ENCODE measurements at places on chromosomes 5 and 9.

- no peak for DNase-seq
Observed at GRCh38 chr9:133948561-133949485, 43.3 kb downstream of the VAV2 start.

DNA sequence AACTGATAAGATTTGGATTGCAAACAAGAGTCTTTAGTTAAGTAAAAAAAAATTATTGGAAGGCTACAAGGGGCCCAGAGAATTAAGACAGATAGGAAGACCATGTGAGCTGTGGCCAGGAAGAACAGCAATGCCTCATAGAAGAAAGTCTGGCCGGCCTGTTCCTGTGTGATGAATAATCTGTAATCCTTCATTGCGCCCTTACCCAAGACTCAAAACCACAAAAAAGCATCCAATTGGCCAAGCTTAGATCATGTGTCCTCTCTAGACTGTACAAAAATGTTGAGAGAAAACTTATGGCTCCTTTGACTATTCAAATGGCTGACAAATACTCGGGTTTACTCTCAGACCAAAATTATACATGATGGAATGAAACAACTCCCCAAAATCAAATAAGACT, 1383.5 kb downstream of the PTPRD start:
- DNase-seq: no peak

DNA sequence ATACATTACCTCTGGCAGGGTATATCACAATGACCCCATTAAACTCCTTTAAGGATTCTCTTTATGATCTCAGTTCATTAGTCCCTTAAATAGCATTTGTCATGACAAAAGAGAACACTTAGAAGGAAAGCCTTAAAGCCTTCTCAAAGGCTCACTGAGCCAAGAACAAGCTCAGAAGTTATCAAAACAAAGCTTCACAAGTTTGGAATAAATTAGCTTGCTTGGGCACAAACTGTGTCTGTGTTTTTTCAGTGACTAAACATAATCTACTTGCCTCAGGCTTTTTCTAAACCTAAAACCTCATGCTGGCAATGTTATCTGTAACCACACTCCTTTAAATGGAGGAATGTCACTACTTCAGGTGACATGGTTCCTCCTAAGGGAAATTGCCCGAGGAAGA, 1114.9 kb upstream of the C9orf72 start:
- no peak for DNase-seq

GRCh38 chr5:94470802-94471201, 147.6 kb downstream of the KIAA0825 start:
- no peak for DNase-seq

DNA sequence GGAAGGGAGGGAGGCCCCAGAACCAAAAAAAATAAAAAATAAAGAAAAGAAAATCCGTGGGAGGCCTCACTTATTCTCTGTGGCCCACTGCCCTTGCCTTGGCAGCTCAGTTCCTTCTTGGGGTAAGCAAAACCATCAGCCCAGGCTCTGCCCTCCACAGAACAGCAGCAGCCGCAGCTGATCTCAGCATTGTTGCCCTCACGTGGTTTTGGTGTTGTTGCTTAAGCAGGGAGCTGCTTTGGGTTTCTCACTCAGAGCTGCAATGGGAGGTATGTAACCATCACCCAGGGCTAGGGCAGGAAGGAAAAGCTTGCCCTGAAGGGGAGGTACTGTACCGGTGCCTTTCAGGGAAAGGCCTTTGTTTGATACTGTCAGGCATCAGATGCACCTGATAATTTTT, 374.7 kb upstream of the WWC1 start:
- DNase-seq: no peak

GRCh38 chr5:113552137-113552536, 38.6 kb downstream of the YTHDC2 start:
- no peak for DNase-seq

GRCh38 chr5:132777209-132778069, at the start of gene SEPTIN8:
TSS of gene SEPTIN8 (minus strand) at chr5:132777239. CDS start at chr5:132777137, 102 bp downstream.
- peak; percentile 71 for DNase-seq

DNA sequence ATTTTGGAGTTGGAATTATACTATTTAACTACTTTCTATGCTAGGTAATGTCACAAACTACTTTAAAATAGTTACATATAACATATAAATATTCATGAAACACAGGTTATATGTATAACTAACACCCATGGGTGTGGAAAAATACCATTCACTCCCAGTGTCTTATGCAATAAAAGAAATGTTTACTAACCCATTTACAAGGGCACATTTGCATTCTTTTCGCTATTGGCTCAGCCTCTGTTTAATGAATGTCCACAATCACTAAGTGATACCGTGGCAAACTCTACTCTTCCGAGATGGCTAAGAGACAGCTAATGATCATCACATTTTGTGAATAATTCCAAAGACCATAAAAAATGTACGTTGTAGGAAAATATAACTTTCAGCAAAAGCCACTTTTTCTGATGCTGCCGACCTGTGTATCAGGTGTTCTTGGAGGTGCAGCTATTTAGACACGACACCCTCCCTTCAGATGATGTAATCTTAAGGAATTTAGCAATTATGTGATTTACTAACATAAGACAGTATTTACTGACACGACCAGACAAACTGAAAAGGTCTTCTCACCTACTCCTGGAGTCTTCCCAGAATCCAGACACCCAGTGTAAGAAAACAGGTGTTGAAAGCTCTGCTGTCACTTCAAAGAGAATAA, 121.7 kb upstream of the FAM120A start:
- no peak for DNase-seq

DNA sequence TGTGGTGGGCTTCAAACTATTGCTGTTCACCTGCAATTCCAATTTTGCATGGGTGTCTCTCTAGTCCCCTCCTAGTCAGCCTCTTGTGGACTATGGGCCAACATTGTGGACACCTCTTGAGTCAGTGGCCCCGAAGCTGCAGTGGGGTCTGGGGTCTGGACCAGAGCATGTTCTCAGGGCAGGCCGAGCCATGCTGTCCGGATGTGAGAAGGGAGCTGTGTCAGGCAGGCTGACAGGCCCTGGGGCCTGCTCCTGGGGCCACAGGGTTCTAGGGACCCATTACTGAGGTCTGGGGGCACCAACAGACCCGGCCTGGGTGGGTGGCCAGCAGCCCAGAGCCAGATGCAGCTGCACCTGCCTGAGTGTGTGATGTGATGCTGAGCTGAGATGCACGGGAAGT, 16.5 kb upstream of the IRX4 start:
- no peak for DNase-seq

DNA sequence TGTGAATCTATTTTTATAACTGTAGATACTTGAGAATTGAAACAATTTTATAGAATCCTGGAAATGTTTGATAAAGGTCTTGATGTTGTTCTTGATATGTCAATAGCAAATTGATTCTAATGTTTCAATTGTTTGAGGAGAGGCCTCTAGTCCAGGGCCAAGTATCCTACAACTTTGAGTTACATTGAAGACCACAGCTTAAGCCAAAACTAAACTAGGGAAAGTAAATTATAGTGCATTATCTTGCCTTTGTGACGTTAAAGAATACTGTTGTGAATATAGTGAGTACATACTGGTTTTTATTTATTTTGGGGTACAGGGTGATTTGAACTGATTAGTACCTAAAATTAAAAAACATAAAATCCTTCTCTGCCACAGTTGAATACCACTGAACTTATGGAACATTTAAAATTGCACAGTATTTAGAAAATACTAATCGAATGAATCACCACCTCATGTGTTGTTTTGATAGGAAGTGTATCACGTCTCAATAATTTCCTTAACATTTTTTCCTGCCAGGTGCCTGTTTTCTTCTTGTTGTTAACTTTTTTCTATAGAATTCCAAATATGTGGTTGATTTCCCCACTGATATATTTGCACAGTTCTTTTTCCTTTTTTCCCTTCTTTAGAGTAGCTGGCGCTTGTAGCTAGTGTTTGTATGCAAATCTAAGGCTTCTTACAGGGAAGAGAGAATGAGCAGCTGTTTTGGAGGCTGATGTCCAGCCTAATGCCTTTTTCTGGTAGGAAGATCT, 12.5 kb downstream of the ARHGEF28 start:
- no peak for DNase-seq

- DNase-seq: no peak
Observed at GRCh38 chr9:127825319-127826051, 22.8 kb downstream of the FPGS start.

DNA sequence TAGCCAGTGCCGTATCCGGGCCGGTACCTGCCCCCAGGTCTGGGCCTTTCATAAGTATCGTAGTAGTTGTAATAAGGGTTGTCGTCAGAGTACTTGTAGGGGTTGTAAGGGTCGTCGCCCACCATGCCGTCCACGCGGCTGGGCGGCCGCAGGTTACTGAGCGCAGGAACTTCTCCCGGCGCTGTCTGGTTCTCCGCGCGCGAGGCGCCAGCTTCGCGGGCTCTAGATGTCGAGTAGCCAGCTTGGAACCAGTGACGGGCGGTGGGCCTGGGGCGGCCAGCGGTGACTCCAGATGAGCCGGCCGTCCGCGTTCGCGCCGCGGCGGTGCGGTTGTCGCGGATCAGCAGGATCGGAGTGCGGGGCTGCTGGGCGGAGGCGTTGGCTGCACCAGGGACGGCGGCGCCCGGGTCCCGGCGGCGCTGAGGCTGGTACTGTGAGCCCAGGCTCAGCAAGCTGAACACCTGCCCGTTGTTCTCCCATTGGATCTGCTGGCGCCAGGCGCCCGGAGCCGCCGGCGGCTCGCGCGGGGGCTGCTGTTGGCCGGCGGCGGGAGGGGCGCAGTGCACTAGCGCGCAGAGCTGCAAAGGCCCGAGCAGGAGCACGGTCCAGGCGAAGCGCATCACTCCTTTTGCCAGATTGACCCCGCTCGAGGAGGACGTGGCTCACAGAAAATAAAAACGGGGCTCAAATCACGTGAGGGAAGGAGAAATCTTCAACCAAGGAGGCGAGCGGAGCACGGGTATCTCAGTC, 518 bp downstream of the LOX start:
- no peak for DNase-seq

GRCh38 chr9:68961587-68961986, 52.3 kb downstream of the PRKACG start:
- no peak for DNase-seq

DNA sequence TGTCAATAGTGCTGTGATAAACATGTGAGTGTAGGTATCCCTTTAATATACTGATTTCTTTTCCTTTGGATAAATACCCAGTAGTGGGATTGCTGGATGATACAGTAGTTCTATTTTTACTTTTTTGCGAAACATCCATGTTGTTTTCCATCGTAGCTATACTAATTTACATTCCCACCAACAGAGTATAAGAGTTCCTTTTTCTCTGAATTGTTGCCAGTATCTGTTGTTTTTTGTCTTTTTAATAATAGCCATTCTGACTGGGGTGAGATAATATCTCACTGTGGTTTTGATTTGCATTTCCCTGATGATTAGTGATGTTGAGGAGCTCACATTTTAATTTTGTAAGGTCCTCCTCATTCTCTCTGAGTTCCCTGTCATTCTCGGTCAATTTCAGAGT, 71.1 kb upstream of the NFIL3 start:
- DNase-seq: no peak

DNA sequence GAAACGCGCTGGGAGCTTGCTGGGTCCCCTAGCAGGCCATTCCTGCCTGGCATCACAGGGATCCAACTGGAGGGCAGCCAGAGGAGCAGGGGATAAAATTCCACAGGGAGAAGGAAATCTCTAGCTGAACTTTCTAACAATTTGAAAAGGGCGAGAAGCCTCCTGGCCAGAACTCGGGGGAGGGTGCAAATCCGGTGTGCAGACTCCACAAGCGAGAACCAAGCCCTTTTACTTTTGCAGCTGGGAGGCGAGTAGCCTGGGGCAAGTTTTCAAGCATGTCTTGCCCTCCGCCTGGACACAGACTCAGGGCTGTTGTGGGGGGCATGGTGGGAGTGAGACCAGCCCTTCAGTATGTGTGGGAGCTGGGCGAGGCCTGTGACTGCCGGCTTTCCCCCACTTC, 14.3 kb upstream of the POU5F2 start:
- DNase-seq: no peak

- no peak for DNase-seq
Observed at GRCh38 chr5:147398860-147399259, 111.0 kb downstream of the DPYSL3 start.

DNA sequence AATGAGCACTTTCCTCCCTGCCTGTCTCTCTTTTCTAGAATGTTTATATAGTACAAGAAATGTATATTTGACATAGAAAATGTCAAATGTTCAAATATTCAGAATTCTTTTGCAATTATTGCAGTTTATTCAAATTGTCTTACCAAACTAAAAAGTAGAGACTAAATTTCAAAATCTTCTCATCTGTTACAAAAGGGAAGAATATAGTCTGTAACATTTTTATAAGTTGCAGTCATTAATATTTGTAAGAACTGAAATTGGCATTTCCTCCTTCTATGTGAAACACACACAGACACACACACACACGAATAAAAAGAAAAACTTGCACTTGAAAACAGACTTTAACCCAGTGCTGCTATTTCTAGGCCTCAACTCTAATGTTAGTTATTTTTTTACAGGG, 56.4 kb downstream of the NR3C1 start:
- no peak for DNase-seq

DNA sequence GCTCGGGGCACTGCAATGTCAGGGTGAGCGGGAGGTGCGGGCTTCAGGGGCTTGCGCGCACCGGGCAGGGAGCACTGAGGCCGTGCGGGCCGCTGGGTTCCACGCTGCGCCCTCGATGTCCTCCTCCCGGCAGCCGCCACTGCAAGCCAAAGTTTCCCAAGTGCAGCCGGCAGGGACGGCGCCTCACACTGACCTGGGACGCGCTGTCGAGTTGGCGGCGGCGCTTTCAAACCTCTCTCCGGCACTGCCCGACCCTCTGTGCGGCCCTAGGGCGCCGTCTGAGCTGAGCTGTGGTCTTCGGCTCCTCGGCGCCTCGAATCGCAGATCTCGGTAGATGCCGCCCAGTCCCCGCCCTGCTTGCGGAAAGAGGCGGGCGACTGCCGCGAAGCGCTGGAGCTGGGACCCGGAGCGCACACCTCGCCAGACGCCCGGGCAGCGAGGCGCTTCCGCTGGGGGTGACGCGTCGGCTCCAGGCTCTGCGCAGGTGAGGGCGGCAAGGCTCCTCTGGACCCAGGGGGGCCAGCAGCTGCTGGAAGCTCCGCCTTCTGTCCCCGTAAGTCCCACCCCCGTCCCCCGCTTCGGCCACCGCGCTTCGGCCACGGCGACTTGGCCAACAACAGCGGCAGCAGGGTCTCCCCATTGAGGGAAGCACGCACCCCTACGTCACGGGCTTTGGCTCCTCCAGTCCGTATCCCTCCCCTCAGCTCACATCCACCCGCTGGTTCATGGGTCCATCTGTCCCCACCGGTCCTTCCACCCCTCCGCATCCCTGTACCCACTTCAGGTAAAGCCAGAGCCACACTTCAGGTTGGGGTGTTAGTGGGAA, at the start of gene ANKRD34B:
ANKRD34B (minus strand) TSS at position 320 of the 826 bp plus-strand sequence. CDS start 10,261 bp downstream, outside the sequence.
- DNase-seq: no peak
